LoVo (cell line): ENCODE measurements at places on chromosomes 3 and 15.

DNA sequence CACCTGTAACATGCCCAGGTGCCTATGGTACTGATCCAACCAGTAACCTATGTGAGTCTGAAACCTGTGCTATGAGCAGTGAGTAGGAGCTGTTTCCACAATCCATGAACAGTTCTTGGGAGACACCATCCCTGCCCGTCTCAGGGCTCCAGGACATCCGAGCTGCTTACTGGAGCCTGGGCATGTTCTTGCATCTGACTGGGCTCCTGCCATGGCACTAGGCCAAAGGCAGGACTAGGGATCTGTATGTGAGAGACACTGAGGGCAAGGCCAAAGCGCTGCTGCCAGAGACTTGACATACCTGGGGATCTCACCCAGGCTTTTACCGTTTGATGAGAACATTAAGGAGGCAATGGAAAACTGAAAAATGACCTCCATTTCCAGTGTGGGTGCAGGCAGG, 59.8 kb downstream of the WDR76 start:
- DNase-seq, result no peak

GRCh38 chr3:32972482-32973146, 21.2 kb downstream of the CCR4 start:
- no peak for DNase-seq

DNA sequence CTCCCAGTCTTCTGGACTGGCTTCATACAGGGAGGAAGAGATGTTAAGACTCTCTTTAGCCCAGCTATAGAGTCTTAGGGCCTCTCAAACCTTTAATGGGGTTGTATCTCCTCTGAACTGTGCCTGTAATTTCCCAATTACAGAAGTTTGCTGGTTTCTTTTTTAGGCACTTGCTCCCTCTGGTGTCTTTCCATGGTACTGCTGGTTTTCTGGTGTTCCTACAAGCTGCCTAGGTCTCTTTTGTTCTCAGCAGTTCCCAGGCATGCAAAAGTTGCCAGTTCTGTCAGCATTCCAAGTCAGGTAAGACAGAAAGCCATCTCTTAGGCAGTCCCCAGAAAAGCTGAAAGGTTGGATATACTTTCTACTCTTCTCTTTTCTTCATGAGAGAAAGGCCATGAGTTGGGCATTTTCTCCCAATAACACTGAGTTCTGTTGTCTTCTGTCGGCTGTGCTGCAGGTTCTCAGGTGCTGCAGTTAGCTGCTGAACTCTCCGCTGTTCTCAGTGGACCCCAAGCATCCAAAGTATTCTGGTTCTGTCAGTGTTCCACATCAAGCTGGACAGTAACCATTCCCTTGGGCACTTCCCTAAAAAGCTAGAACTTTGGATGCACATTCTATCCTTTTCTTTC, 54.4 kb upstream of the EHHADH start:
- peak; percentile 53 for DNase-seq

DNA sequence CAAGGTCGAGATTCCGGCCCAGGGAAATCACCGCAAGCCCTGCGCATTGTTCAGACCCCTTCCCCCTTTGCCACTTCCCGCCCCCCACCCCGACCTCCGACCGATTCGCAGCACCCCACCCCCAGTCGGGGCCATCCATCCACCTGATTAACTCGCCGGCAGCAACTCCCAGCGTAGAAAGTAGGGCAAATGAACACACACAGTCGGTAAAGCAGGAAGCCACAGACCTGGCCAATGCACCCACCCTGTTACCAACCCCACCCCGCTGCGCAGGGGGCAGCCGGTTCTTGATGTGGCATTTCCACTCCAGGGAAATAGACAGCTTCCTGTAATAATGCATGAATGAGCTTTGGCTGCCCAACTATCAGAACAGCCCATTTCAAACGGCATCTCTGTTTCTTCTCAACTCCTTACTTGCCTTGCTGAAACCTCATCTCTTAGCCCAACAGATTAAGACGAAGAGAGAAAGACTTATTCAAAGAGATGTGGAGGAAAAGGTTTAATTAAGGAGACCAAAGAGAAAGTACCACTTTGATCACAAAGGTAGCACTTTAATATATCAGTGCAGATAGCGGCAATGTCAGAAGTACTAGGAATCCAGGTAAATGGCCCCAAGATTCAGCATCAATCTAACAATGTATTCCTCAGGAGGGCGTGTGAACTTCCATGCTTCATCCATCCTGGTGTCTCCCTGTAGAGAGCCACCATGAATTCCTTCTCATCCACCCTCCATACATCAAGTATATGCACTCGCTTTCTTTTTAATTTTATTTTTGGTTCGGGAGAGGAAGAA, 1.9 kb downstream of the TNIK start:
- no peak for DNase-seq

- DNase-seq, result no peak
These were observed 212.3 kb upstream of the CFAP20DC start for GRCh38 chr3:59262076-59262498.

DNA sequence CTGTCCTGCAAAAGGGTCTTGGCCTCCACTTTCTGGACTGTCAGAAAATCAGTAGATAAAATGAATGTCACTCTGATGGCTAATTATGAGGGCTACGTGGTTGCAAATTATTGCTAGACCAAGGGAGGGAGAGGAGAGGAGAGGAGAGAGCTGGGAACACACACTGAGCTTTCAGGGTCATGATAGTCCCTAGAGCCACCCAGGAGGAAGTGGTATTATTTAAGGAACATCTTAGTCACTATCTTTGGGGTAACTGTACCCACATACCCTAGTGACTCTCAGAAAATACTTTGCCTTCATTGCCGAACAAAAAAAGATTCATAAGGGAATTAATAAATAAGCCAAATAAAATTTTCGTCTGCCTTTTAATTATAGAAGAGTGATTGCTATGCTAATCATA, 642.3 kb upstream of the CFAP20DC start:
- no peak for DNase-seq

GRCh38 chr3:141659821-141660613, 78.1 kb upstream of the RNF7 start:
- DNase-seq, result peak; percentile 69

DNA sequence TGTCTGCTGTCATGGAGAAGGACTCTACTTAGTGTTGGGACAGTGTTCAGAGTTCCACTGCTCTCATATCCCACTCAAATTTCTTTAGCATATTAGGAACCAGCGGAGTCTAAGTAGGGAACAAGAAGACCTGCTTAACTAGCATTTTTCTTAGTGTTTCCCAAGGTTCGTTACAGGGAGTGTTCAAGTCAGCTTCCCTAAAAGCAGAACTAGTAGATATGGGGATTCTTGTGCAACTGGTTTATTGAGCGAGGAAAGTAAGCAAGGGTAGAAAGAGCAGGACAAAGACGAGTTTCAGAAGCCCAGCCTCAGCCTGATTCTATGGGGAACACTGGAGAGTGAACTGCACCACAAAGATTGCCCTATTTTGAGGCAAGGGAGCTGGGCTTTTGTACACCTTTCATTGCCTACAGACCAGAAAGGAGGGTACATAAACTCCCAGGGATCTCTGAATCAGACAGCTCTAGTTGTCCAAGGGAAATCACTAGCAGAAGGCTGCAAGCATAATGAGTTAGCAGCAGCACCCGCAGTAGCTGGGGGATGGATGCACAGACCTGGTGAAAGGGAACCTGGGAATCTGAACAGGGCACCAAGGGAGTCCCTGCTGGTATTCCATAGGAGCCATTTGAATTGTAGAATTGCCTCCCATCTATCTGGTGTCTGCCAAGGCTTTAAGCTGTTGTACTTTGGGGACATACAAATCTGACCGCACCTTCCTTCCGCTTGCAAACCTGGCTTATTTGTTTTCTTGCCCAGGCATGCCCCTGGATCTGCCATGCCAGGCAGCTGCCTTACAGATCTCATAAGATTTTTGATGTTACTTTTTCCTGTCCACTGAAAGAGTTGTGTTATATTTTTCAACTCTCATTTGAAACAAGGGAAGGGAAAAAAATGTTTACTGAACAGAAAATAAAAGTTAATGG, 15.1 kb downstream of the CMTM7 start:
- DNase-seq, result no peak

- DNase-seq, result no peak
These were observed 857.8 kb downstream of the TUSC7 start for GRCh38 chr3:117567382-117567781.

GRCh38 chr3:98875535-98875934, 26.0 kb downstream of the DCBLD2 start:
- no peak for DNase-seq

DNA sequence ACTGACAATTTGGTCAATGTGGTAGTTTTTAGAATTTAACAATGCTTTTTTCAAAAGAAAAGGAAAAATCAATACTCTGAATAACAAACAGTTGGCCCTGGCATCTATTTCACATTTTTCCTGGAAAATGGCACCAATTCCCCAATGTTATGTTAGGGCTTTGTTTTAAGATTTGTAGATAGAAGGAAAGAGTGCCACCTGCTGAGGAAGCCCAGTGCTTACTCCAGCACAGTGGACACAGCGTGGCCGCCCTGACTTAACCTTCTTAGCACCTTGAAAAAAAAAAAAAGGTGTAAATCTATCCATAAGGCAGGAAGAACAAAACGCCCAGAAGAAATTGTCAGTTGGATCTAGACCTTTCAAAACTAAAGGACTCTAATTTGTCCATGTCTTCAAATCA, 110.7 kb upstream of the CNTN4 start:
- DNase-seq, result no peak

DNA sequence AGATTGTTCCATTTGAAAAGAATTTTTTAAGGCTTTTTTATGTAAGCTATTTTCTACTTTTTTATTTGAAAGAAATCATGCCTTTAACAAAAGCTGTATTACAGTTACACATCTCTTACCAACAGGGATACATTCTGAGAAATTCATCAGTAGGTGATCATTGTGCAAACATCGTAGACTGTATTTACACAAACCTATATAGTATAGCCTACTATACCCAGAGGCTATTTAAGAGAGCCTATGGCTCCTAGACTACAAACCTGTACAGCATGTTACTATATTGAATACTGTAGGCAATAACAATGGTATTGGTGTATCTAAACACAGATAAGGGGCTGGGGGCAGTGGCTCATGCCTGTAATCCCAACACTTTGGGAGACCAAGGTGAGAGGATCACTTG, 43.1 kb downstream of the PEAK1 start:
- DNase-seq, result no peak

- DNase-seq, result no peak
These were observed 25.3 kb downstream of the UBXN7 start for GRCh38 chr3:196406811-196407470.

GRCh38 chr3:73030073-73030597, 31.3 kb upstream of the EBLN2 start:
- DNase-seq, result no peak

- DNase-seq, result peak; percentile 37
These were observed 280.5 kb downstream of the TBL1XR1 start for GRCh38 chr3:176916777-176917176.

DNA sequence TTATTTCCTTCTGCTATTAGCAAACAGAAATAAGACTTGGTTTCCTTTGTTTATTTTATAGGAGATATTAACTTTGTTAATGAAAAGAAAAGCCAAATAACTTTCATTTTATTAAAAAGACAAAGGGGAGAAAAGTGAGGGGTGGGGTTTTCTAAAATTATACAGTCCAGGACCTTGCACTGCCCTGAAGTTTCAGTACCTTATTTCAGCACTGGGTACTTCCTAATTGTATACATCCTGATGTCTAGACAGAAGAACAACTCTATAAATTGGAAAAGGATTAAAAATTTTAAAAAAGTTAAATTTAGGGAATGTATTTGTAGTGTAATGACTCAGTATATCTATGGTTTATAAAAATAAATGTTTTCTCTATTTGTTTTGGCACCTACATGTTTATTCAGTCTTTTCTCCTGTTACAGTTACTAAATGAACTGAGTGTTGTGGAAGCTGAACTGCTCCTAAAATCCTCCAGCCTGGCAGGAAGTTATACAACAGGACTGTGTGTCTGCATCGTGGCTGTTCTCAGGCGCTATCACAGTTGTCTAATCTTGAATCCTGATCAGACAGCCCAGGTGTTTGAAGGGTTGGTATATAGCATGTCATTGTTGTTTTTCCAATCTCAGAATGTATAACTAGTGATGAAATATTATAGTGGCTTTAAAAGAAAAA, 27.6 kb upstream of the P2RY13 start:
- no peak for DNase-seq

DNA sequence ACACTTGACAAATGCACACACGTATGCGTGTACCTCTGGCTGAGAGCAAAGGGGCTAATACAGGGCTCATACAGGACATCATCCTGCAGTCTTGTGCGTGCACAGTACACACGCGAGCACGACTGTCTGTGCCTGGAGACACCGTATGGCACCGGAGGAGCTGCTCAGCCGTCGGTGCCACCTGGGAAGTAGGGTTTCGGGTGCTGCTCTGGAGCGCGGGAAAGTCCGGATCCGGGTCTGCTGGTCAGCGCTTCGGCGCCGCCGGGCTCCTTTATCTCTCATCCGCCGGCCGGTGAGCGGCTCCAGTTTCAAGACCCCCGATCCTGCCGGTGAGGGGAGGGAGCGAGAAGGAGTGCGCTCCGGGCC, 9.3 kb downstream of the FOXL2 start:
- DNase-seq, result no peak

GRCh38 chr3:123353227-123353849, 95.6 kb downstream of the ADCY5 start:
- DNase-seq, result no peak

DNA sequence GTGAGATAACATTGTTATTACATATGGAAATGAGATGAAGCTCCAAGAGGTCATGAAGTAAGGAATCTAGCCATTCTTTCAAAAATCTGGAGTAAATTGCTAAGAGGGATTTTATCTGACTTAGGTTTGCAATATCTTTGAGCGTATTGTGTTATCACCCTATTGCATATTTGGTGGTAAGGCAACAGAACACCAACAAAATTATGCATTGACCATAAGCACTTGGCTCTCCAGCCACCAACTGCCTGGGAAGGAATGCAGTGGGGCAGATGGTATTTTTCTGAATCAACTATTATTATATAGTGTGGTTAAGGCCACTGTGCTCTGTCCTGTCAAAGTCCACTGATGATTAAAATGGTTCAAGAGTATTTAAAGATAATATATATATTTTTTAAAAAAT, 287.9 kb upstream of the SEMA6D start:
- DNase-seq, result no peak

GRCh38 chr3:152742368-152743347, 92.3 kb upstream of the P2RY1 start:
- no peak for DNase-seq

GRCh38 chr15:55628369-55628730, 40.2 kb upstream of the PYGO1 start:
- no peak for DNase-seq

- no peak for DNase-seq
These were observed 25.6 kb downstream of the SQOR start for GRCh38 chr15:45660231-45660979.

GRCh38 chr3:171419457-171419856, 40.7 kb downstream of the TNIK start:
- DNase-seq, result no peak
